Right lung (tissue), 10 donors: ENCODE measurements at places on chromosomes 7 and 10. TPM values are rescaled to one million over a fixed set of nuclear protein-coding genes. Genes with fewer than 3 reads are reported as not detected.

The TBXAS1 gene
- 6.9 TPM for polyA plus RNA-seq

The IFIT1B gene
- polyA plus RNA-seq = 0.51 TPM

The SFXN3 gene
- polyA plus RNA-seq = 20.7 TPM

The SLC39A12 gene
- polyA plus RNA-seq = not detected

The CXCL12 gene
- 194 TPM for polyA plus RNA-seq

The FANK1 gene
- polyA plus RNA-seq = 6.2 TPM

The FGFBP3 gene
- polyA plus RNA-seq = 3.7 TPM

The HTRA1 gene
- polyA plus RNA-seq = 57.2 TPM

The EDRF1 gene
- polyA plus RNA-seq = 58.2 TPM

The OPN1SW gene
- polyA plus RNA-seq = 1.3 TPM

GRCh38 chr10:33187427-33187999 lies 147.0 kb downstream of the NRP1 start:
- no peak for DNase-seq

DNA sequence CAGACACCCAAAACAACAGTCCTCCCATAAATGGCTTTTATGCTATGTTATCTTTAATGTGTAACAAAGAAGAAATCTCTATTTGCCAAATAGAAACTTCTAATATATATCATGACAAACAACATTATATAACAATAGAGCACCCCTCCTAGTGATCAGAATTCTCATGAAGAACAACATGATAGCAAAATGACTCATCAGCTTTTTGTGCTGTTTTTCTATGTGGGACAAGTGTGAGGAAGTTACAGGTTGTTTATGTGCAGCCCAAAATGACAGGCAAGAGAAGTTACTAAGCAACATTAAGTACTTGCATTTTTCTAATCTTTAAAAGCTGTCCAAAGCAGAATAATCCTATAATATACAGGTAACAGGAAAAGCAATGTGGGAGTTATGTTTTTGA lies 7.7 kb downstream of the DGKB start:
- DNase-seq = no peak

- no peak for DNase-seq
Observed at GRCh38 chr10:29140991-29141390, 147.9 kb upstream of the LYZL1 start.

DNA sequence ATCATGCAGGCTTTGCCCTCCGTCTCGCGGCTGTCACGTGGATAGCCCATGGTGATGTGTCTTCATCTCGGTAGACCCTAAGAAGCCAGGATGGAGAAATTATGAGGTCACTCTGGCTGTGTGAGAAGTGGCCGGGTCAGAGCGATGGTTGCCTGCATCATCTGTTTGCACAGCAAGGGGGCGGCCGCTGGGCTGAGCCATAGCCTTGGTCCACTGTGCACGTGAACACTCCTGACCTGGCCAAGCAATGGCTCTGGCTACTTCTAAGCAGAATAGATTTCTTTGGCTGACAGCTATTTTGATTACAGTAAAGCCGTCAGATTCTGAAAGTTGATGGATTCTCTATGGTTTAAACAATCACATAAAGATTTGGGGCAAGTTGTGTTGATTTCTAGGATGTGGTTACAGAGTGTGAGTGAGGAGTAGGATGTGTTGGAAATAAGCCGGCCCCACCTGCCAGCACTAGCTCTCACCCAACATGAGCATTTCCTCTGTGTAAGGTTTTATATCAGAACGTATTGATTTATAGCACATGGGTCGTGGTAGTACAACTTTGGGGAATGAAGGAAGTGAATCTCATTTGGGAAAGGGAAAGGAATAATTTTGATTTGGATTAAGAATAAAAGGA lies 214.4 kb upstream of the GPR26 start:
- no peak for DNase-seq

DNA sequence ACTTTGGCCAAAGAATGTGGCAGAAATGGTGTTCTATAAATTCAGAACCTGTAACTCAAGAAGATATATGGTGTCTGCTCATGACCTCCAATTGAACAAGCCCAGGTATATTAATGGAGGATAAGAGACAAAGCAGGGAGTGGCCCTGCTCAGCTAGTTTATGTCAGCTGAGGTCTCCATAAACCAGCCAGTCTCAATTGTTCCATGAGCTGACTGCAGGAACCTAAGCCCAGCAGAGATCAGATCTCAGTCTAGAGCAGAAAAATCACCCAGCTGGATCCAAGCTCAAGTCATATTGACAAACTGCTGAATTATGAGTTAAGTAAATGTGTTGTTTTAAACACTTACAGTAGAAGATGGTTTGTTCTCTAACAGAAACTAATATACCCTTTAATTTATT lies 105.5 kb upstream of the SGCE start:
- DNase-seq = no peak

DNA sequence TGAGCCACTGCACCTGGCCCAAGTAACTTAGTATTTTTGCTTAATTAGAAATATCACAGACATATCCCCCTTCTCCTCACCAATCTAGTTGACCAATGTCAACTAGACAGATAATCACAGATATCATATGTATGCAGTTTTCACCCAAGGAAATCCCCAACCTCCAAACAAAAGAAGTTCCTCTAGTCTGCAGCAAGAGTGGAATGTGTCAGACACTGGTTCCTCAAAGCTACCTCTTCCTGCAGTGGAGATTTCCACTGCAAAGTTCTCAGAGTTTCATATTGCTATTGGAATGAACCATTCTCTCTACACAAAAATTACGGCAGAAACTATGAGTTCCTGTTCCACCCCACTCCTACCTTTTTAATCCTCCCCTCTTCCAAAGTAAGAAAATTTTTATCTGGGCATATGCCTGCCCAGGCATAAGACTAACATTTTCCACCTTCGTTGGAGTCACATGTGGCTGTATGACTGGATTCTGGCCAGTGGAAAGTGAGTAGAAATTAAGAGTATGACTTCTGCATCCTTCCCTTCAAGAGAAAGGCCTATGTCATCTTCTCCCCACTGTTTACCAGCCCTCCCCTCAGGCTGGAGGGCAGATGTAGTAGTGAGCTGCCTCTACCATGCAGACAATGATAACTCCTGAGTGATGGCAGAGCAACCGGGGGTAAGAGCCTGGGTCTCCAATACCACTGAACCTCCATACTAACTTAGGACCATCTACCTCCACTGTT lies 103.0 kb downstream of the MYOF start:
- DNase-seq = no peak

DNA sequence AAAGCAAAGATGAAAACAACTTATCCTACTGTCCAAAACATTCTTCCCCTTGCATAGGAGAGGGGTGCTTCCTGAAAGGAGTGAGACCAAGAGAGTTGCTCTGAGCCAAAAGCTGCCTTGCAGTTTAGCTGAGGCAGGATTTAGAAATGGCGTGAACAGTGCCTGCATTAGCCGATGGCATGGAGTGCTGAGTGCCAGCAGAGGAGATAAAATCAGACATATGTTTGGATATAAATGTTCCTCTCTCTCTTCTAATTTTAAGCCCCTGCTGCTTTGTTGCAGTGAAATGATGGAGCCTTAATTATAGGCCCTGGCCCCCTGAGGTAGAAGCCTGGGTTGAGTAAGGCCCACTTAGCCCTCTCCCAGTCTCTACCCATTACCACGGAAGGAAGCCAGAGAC lies 7.1 kb downstream of the LRRC4 start:
- DNase-seq = no peak

DNA sequence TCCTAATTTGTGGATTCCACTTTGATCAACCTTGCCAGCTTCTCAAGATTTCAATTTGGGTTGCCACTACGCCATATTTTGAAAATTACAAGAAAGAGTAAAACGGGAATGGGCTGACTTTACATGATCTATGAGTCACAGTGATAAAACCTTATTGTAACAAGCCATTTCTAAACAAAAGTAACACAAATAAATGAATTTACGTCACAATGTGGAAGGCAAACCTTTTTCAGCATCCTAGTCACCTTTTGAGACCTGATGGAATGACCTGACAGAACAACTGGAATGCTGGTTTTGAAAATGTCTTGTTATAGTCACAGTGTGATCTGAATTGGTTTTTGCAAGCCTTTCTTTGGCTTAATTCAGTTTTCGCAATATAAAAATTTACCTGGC lies 85.9 kb downstream of the CDK6 start:
- no peak for DNase-seq

DNA sequence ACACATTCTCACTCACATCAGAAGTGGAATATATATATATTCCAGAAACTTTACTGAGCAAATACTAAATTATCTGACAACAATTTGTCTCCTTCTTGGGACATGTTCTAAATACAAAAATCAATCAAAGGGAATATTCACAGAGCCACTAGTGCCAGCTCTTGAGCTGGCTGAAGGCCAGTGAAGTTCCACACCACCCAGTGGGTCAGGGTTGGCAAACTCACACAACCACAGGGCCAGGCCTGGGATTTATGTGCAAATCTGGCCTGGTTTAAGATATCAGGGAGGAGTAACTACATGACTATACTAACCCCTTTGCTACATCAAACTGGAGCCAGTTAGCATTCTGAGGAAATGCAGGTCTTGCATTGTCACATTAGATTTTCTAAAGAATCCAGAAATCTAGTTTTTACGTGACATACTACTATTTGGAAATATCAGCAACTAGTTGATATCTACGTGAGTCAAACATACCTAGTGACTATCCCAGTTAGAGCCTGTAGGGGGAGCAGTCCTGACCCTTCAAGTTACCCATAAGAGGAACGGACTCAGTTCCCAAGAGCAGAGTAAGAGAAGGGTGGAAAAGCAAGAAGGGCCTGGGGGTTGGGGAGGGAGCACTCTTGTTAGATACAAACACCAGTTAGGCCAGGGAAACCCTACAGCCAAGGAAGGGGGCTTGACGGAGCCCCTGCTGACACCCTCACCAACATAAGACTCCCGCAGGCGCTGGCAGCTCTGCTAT lies 600.4 kb downstream of the KCNMA1 start:
- no peak for DNase-seq

DNA sequence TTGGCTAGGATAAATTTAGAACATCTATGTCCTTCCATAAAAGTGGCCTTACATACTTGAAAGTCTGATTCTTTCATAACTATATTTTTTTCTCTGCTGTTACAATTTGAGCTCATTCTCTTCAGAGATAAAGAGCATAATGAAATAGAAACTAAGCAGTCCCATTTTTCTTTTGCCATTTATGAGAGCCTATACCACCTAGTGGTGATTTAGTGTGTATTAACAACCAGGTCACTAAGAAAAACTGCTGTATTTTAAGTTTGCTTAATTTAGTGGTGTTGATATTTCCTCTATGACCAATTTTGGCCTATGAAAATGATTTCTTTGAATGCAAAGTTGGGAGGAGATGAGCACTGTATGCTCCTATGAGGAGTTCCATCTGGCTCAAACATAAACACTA lies 88.7 kb upstream of the ZWINT start:
- no peak for DNase-seq

- DNase-seq = no peak
Observed at GRCh38 chr10:111515264-111515663, 438.4 kb downstream of the ADRA2A start.

DNA sequence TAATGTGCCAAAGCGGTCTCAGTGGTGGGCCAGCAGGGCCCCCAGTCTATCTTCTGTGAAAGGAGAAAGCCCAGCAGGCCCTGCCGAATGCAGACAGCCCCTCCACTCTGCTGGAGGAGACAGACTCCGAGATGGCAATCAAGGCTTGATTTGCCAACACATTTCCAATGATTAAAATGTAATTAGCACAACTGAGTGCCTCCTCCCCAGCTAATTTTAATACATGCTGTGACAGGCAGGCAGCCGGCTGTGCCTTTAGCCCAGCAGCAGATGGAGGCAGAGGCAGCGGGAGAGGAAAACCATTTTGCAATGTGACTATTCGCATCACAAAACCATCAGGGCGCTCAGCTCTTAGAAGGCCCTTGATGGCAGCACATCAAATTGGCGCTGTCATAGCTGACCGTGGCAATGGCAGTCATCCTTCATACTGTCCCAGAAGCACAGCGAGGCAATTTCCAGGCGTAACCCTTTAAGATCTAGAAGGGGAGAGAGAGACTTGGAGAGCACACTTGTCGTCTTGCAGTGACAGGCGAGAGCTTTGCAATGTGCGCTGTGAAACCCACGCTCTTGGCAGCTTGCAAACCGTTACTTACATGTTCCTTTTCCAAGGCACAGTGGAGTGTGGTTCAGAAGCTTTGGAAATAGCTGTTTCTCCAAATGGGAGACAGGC lies 714.8 kb upstream of the GALNT17 start:
- peak; percentile 60 for DNase-seq

DNA sequence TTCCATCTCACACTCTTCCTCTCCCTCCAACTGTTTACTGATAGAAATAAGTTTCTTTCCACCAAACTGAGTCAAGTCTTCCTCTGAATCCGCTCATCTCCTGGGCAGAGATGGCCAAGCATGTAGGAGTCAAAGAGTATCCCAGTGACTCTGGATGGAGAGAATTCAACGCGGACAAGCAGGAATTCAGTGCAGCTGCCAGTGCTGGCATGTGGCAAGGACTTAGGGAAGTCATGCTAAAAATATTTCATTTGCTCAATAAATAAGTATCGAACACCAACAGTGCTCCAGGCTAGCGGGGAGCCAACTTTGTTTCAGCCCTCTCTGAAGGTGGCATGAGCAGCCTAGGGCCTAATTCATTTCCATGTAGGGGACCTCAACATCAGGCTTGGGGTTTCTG lies 351.6 kb upstream of the ZMIZ1 start:
- DNase-seq = no peak

GRCh38 chr7:14766747-14767146 lies 135.8 kb downstream of the DGKB start:
- DNase-seq = no peak

DNA sequence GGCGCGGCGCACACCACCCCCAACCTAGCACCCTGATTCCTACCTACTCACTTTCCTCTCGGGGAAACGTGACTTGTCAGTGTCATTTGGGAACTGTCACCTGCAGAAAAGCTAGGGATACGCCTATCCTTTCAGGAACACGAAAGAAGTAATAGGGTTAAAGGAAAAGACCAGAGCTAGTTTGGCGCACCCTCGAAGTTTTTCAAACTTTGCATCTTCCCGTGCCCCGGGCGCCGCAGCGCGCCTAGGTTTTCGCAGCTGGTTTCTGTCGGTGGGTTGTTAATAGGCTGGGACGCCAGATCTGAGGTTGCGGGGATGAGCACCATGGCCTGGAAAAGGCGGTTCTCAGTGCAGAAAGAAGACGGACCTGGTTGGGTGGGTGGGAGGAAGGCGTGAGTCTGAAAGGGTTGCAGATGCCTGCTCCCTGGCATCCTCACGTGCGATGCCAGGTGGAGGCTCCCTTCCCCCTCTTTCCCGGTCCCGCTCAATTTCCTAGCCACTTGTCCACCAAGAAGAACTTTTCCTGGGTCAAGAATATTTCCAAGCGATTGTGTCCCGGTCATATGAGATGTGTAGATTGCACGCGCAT lies 568 bp upstream of the MEOX2 start:
- peak; percentile 45 for DNase-seq

GRCh38 chr10:17410907-17411306 lies 43.5 kb downstream of the ST8SIA6 start:
- DNase-seq = no peak

DNA sequence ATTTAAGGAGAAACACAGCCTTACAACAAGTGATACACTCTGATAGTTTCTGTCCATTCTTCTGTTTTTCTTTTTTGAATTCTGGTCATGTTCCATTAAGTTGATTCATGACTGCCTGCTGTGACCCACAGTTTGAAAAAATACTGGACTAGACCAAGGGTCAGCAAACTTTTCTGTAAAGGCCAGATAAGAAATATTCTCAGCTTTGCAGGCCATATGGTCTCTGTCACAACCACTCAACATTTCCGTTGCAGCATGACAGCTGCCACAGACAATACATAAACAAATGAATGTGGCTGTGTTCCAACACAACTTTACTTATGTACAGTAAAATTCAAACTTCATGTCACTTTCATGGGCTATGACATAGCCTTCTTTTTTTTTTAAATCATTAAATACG lies 156.7 kb downstream of the PLXNA4 start:
- peak; percentile 90 for DNase-seq
